Ovary (tissue), 10 donors: ENCODE measurements at places on chromosomes 11 and 22. TPM values are rescaled to one million over a fixed set of nuclear protein-coding genes. Genes with fewer than 3 reads are reported as not detected.

Gene AP2A2
- 151 TPM for polyA plus RNA-seq

Gene TMEM86A
- polyA plus RNA-seq, result 10.2 TPM

Gene CSF2RB
- 2.0 TPM for polyA plus RNA-seq

Gene DRD4
- 0.63 TPM for polyA plus RNA-seq

Gene ESRRA
- 11.9 TPM for polyA plus RNA-seq

Gene NCR3LG1
- 0.75 TPM for polyA plus RNA-seq

Gene TESMIN
- 1.6 TPM for polyA plus RNA-seq

Gene ZBED4
- polyA plus RNA-seq, result 4.8 TPM

Gene MMP7
- 0.48 TPM for polyA plus RNA-seq

Gene SOX10
- polyA plus RNA-seq, result 1.9 TPM

Gene EFCAB6
- polyA plus RNA-seq, result 1.00 TPM

Gene CCDC188
- 0.74 TPM for polyA plus RNA-seq

Gene PKDREJ
- polyA plus RNA-seq, result 0.08 TPM

Gene MTMR2
- 14.1 TPM for polyA plus RNA-seq

Gene POTEH
- polyA plus RNA-seq, result not detected

Gene SART1
- polyA plus RNA-seq, result 8.8 TPM

Gene LMO2
- polyA plus RNA-seq, result 26.5 TPM

Gene ARHGEF17
- 38.0 TPM for polyA plus RNA-seq

Gene MRGPRX1
- polyA plus RNA-seq, result not detected

Gene YPEL4
- 15.3 TPM for polyA plus RNA-seq

Gene OR2AT4
- polyA plus RNA-seq, result 0.02 TPM

Gene OR51A2
- polyA plus RNA-seq, result not detected

Gene OR52L1
- not detected for polyA plus RNA-seq

Gene ZFPL1
- polyA plus RNA-seq, result 44.8 TPM

Gene SEPTIN3
- 0.78 TPM for polyA plus RNA-seq

Gene SLCO2B1
- polyA plus RNA-seq, result 44.4 TPM

Gene GALNT18
- 13.2 TPM for polyA plus RNA-seq

Gene GLB1L3
- 0.07 TPM for polyA plus RNA-seq

Gene TREH
- polyA plus RNA-seq, result 0.48 TPM

Gene IGSF22
- 0.24 TPM for polyA plus RNA-seq

Gene P2RX3
- 0.13 TPM for polyA plus RNA-seq

Gene IGLL5
- 9.4 TPM for polyA plus RNA-seq

Gene OR8D1
- polyA plus RNA-seq, result not detected

Gene P2RX6
- 1.3 TPM for polyA plus RNA-seq

Gene OR2AG2
- 0.03 TPM for polyA plus RNA-seq

Gene KCTD17
- 25.0 TPM for polyA plus RNA-seq

Gene MGAT3
- polyA plus RNA-seq, result 2.1 TPM

Gene OR51B2
- not detected for polyA plus RNA-seq

Gene CCDC15
- 0.82 TPM for polyA plus RNA-seq

Gene SBF1
- polyA plus RNA-seq, result 1.9 TPM

Gene ADORA2A
- polyA plus RNA-seq, result 0.57 TPM

Gene MMP27
- polyA plus RNA-seq, result not detected

Gene SYNGR1
- 13.1 TPM for polyA plus RNA-seq

Gene NCF4
- 4.6 TPM for polyA plus RNA-seq

Gene CARD18
- not detected for polyA plus RNA-seq

Gene CASP5
- polyA plus RNA-seq, result not detected

Gene TTC28
- 24.3 TPM for polyA plus RNA-seq

Gene GAL3ST3
- 0.08 TPM for polyA plus RNA-seq

Gene MMP10
- not detected for polyA plus RNA-seq

Gene ZNF280A
- polyA plus RNA-seq, result not detected
